ENCODE measurements at places on chromosomes 3 and 15.

DNA sequence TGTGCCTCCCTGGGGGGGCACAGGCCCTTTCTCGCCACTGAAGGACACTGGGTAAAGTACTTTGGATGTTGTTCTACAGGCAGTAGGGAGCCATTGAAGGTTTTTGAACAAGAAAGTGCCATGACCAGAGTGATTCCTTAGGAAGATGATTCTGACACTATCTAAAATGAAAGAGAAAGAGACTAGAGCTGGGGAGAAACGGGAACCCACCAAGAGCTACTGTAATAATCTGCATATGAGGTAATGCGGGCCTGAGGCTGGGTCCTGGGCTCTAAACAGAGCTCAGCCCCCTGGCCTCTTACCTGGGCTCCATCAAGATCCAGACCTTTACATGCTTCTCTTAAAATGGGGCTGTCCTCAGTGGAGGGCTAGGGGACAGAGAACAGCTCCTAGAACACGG is 24.9 kb downstream of the GRK7 start:
- no peak for DNase-seq

DNA sequence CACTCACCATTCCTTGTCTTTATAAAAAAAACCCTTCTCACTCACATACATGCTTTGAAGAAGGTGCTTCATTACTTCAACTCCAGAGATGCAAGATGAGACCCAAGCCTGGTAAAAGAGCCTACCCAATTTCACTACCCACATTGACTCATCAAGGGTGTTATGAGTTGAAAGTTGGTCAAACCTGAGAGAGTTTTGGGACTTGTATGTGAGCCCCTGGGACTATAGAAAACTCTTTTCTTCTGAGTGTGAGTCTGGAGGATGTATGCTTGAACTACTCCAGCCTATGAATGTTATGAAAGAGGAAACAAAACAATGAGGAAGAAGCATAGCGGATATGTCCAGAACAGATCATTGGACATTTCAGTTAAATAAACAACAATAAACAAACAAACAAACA is 106.5 kb upstream of the SATB1 start:
- DNase-seq, result no peak

DNA sequence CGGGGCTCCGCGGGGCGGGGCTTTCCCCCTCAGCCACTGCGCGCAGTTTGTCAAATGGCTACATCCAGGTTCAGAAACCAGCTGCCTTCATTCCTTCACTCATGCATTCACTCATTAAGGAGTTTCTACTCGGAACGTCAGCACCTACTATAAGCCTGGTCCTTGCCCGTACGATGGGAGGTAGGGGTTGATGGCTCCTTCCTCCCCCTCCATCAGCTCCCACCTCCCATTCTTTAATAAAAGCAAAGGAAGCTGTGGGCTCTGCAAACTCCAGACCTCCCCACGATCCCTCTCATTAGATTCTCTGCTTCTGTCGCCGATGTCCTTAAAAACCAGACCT is 267 bp upstream of the CFAP92 start:
- no peak for DNase-seq

DNA sequence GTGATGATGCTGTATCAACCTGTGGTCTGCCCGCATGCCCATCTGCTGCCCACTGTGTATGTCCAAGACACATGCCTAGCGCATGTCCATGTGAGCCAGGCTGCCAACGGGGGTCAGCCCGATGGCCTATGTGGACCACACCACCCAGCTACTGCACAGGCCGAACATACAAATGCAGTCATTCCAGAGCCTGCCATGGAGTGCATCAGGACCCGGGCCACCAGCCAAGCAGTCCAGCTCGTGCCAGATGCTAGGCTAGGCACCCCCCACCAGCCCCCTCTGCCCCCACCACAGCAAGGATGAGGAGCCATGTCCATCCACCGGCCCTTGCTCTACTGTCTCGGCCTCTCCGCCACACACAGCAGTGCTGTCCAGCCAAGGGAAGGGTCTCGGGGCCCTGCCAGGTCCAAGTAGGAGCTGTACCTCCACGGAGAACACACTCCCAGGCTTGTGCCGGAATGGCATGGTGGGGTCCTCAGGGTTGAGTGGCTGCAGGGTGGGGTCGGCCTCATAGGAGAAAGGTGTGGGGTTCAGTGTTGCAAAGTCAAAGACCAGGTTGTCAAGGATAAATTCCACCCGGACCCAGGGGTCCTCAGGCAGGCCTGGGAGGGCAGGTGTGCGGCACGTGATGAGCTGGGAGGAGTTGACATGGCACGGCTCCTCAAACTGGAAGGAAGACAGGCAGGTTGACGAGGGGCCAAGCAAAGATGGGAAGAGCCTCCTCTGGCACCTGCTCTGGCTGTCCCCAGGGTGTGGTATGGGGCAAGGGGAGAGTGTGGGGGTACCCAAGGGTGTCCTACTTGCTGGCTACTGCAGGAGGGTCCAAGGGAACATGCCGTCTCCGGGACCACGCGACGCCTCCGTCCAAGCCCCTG is 15.3 kb downstream of the PLXNB1 start:
- no peak for DNase-seq

DNA sequence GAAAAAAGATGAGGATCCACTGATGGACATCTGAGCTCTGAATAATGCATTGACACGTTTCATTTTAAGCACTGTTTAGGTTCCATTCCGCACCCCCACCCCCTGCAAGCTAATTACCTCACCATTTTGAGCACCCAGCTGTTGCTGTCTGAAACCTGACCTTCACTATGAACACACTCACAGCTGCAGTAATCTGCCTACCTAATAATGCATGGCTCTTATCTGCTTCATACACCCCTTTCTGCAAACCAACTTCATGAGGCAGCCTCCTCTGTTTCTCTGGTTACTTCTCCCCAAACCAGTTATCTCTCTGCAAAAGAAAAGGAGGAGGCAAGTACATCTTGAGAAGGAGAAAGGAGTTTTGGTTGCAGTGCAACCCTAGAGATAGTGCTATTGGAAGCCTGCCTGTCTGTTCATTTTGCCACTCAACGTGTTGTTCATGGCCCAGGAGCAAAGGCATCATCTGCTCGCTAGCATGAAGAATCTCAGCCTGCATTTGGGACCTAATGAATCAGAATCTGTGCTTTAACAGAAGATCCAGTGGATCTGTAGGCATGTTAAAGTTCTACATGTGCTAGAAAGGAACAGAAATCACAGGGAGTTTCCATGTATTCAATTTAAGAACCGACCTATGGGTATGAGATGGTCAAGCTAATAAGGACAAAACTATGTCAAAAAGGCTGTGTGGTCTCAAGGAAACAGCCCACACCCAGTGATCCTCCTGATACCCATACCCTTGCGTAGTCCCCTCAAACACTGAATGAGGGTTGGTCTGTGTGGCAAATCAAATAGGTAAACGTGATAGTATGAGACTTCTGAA is 87.2 kb downstream of the MB21D2 start:
- DNase-seq, result no peak

DNA sequence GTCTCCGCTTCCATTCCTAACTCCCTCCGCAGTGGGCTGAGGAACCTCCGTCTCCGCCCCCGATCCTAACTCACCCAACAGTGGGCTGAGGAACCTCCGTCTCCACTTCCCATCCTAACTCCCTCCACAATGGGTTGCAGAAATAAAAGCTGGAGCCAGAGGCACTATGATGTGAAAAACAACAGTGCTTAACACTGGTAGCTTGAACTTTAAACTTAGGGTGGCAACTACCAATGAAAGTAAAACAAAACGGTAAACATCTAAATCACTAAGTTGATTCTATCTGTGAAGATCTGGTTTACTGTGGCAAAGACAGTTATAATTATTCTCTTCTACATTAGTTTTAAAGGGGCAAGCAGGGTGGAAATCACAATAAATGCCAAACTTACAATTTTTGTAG is 25.9 kb upstream of the GP5 start:
- DNase-seq, result no peak

DNA sequence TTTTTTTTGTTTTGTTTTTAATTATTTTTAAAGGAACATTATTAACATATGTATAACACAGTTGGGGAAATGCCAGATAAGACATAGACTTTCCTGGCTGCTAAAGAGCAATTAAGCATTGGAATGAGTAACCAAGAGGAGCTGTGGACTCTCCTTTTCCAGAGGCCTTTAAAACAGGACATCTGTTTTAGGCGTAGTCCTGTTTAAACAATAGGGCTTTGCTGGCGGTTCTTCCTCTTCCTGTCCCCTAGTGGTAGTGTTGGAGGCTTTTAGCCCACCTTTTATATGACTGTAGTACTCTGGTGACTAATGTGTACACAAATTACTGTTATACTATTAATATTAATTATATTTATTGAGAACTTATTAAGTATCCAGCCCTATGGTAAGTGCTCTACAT is 81.9 kb downstream of the PPARG start:
- DNase-seq, result no peak

GRCh38 chr3:140152851-140153639 is 218.1 kb downstream of the CLSTN2 start:
- no peak for DNase-seq

GRCh38 chr15:95087253-95087609 is 855.9 kb downstream of the MCTP2 start:
- no peak for DNase-seq

GRCh38 chr15:31403096-31403495 is 76.5 kb downstream of the KLF13 start:
- no peak for DNase-seq

DNA sequence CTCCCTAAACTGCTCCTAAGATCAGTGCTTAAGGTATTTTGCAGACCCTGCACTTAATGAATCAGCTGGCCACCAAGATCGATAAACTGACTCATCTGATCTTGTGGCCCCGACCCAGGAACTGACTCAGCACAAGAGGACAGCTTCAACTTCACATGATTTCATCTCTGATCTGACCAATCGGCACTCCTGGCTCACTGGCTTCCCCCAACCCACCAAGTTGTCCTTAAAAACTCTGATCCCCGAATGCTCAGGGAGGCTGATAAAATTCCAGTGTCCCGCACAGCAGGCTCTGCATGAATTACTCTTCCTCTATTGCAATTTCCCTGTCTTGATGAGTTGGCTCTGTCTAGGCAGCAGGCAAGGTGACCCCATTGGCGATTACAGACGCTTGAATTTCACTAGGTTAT is 13.5 kb downstream of the HTR3E start:
- DNase-seq, result no peak

- DNase-seq, result no peak
Measured at GRCh38 chr15:101486696-101487459, 2.6 kb downstream of the PCSK6 start.

DNA sequence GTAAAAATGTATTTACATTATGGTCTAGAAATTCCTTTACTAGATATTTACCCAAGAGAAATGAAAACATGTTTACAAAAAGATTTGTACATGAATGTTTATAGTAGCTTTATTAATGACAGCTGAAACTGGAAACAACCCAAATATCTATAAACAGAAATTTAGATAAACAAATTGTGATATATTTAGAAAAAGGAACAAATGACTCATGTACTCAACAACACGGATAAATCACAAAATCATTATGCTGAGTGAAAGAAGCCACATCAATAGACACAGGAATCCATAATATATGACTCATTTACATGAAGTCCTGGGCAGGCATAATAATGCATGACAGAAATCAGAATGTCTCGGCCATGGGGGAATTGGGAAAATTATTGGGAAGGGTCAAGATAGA is 1020.2 kb downstream of the SQOR start:
- DNase-seq, result no peak

GRCh38 chr3:132660811-132661070 is 612 bp downstream of the UBA5 start:
- no peak for DNase-seq

- DNase-seq, result no peak
Measured at GRCh38 chr3:25578059-25578458, 86.6 kb downstream of the TOP2B start.

DNA sequence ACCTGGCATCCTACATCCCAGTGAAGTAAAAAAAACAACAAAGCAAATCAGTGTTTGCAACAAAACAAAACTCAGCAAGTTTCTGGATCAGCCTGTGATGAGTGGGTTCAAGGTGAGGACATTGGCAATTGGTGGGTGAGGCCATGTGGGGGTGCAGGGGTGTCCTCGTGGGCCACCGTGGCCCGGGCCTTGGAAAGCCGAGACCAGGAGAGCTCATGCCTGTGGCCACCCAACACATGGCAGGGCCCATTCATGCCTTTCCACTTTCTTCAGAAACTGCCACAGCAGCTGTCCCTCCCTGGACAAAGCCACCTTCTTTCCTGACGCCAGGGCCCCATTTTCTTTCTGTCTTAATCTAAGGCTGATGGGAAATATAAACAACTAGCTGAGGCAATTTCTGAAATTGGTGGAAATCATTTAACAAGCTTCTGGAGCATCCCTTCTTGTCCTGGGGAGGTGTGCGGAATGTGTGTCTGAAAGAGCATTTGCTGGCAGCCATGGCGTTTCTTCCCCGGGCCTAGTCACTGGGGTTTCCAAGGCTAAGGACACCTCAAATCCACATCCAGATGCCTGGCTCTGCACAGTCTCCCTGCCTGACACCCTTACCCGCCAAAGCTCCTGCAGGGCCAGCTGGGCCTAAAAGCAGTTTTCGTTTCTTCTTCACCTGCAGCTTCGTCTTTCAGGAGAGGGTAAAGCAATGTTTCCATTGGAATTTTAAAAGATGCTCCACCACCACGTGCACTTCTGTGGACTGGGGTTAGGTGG is 34.1 kb upstream of the SFMBT1 start:
- no peak for DNase-seq

- no peak for DNase-seq
Measured at GRCh38 chr15:62546628-62547027, 381.5 kb upstream of the C2CD4B start.

DNA sequence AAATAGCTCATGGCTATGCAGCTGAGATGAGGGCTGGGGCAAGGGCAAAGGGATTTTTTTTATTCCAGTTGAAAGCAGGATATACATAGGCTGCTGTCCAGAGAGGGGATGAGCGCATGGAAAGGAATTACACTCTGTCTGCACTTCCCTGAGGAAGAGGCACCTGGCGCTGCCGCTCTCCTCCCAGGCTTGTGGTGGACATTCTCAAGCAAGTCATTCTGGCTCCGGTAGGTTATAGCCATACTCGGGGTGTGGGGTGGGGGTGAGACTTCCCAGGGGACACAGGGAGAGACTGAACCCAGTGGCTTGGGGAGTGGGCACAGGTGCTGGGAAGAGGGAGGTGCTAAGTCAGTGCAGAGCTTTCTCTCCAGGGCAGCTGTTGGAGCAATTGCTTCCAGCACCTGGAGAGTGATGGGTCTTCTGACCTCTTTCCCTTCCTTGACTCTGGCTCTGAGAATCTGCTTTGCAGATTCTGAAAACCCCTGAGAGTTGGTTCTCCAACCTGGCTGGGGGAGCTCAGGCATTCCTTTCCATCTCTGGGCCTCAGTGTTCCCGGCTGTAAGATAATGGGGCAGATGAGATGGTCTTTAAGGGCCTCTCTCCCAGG is 24.3 kb downstream of the CYP8B1 start:
- no peak for DNase-seq

- no peak for DNase-seq
Measured at GRCh38 chr3:134976948-134977347, 181.9 kb downstream of the EPHB1 start.

DNA sequence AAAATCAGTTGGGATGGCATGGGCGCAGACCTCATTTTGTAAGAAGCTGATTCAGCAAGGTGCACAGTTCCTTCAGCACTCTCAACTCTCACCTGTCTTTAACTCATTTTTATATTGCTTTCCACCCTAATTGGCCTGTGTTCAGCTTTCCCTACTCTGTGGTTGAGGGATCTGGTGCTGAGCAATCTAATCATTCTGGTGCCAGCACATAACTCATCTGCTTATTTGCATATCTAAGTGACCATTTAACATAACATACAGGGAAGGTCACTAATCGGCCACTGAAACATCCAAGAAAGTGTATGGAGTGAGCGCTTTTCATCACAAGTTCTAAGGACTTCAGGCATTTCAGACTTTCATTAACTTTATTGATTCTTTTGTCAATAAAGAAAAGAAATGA is 303.4 kb upstream of the ROPN1 start:
- no peak for DNase-seq

Data from stimulated activated CD8-positive, alpha-beta memory T cell treated with anti-CD3 and anti-CD28 coated beads, Interleukin-4, amount 100 ng/mL, for 1 hour (primary cell).